Colonic mucosa (tissue), 4 donors: ENCODE measurements at places on chromosomes 12 and 14.

DNA sequence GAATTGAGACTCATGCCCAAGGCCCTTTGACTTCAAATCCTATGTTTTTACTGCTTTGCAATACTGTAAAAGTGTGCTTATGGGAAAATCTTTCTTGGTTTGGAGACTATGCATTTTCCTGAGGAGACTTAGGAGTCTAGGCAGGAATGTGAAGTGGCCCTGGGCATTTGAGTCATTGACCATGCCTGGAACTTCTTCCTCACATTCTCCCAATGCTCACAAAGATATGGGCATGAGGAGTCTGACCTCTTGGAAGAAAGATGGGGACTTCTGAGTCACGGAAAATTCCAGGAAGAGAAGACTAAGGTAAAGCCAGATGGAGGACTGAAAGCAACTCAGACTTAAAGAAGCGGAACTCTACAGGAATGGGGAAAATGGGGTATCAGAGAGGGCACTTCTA is 38.2 kb upstream of the ZNF641 start:
- no peak for DNase-seq

DNA sequence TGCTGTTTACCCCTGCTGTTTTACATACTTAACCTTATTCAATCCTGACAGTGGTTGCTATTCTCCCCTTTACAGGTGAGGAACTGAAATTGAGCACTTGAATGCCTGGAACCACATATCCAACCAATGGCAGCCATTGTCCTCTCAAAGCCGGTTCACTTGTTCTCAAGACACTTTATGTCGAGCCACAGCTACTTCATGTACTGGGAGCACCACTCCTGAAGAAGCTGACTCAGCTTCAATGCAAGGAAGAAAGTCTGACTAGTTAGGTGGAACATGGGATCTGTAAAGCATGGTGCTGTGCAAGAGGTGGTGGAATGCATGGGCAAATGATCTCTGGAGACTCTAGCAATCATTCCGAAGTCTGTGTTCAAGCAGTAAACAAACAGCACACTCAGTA is 113.9 kb upstream of the CPM start:
- no peak for DNase-seq

- DNase-seq, result no peak
Observed at GRCh38 chr12:53466640-53467039, 14.7 kb downstream of the PCBP2 start.

DNA sequence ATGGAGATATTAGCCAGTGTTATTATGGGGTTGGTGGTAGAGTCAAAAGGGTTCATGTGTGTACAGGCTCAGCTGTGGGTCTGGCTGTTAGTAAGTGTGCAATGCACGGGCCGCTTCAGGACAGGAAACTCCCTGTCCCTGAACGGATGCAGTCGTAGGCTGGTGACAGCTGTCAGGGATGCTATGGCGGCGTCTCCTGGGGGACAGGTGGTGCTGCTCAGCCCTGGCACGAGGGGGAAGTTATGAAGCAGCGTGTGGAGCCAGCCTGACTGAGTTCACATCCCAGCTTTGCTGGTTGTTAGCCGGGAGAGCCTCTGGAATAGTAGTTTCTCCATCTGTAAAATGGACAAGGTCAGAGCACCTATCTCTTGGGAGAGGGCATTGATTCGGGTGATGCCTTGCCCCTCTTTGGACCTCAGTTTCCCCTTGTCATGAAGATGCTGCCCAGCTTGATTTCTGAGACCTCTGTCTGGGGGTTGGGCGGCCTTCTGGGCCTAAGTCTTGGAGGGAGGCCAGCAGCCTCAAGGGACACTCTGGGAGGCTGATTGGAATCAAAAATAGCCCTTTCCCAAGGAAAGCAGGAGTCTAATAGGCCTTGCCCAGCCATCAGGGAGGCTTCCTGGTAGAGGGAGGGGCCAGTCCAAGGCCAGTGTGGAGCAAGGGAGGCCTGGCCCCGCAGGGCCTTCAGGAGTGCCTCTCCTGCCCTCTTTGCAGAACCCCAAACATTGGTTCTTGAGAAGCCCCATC is 7.1 kb downstream of the ASB2 start:
- DNase-seq, result no peak

GRCh38 chr12:117119592-117120198 is 20.5 kb upstream of the TESC start:
- peak; percentile 38 for DNase-seq

GRCh38 chr12:48419116-48419935 is 53.0 kb upstream of the ANP32D start:
- DNase-seq, result no peak
